ENCODE measurements at places on chromosomes 4 and X. TPM values are rescaled to one million over a fixed set of nuclear protein-coding genes. Genes with fewer than 3 reads are reported as not detected.
A peak's percentile ranks its signal among the peaks of the same experiment; 100 is the strongest.

Gene GABRE
- polyA plus RNA-seq = 3.5 TPM

Gene CACNA1F
- polyA plus RNA-seq = 0.04 TPM

Gene DCAF12L2
- polyA plus RNA-seq = 0.08 TPM

Gene PLK4
- 0.25 TPM for polyA plus RNA-seq

Gene ASB9
- polyA plus RNA-seq = 1.4 TPM

Gene TRIML2
- not detected for polyA plus RNA-seq

Gene FGF2
- polyA plus RNA-seq = 4.1 TPM

Gene HSFX3
- not detected for polyA plus RNA-seq

Gene SHOX
- polyA plus RNA-seq = not detected

Gene PF4V1
- not detected for polyA plus RNA-seq

Gene IL2
- polyA plus RNA-seq = not detected

Gene UNC5C
- polyA plus RNA-seq = 0.23 TPM

- no peak for DNase-seq
Observed at GRCh38 chr4:40197879-40198689, 1.3 kb downstream of the RHOH start.

DNA sequence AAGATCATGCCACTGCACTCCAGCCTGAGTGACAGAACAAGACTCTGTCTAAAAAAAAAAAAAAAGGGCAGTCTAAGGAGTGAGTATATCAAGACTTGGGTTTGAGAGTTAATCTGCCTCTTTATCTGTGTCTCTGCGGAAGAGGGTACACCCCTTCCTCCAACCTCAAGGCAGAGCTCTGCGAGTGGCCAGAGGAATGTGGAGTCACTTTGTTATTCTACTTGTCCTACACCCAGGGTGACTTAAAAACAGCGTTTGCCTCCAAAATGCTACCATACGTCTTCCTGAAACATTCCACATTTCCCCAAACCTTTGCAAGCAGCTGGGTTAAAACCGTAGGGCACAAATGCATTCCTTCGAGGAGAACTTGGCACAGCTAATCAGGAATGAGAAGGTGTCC lies 199.9 kb downstream of the SHOX start:
- no peak for DNase-seq

- no peak for DNase-seq
Observed at GRCh38 chr4:37594099-37594498, 92.1 kb downstream of the RELL1 start.

GRCh38 chr4:73019462-73020047 lies 50.0 kb downstream of the COX18 start:
- DNase-seq = no peak

DNA sequence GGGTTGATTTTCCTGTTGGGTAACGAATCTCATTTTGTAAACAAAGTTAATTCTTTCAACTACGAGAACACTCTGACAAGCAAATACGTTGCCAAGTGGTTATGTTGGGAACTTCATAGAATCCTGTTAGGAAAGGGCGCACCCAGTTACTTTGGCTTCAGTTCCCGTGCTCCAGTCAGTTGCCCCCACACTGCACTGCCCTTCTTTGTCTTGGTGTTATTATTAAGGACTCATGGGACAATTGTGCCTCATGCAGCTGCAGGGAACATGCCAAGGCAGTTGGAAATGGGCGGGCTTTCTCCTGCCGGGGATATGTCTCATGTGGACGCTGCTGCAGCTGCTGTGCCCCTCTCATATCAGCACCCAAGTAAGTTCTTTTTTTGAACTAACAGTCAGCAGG lies 28.9 kb downstream of the OFD1 start:
- peak; percentile 45 for DNase-seq

DNA sequence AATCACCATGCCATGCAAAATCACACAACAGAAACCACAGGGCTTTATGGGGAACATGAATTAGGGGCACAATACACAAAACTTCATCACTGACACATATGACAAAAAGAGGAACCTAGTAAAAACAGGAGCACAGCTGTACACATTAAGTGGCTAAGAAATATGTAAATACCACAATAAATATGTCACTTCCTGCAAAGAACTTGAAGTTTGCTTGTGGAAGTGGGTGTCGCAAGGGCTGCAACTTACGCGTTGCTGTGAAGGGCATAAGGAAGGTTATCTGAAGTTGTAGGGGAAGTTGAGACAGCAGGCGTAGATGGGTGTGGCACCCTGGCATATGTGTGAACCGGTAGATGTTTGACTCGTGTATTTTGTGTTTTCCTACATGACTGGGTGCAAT lies 42.4 kb downstream of the CLCN4 start:
- no peak for DNase-seq

GRCh38 chr4:72553540-72554337 lies 15.3 kb downstream of the ADAMTS3 start:
- no peak for DNase-seq

GRCh38 chr4:54276641-54277430 lies 47.7 kb downstream of the PDGFRA start:
- no peak for DNase-seq

DNA sequence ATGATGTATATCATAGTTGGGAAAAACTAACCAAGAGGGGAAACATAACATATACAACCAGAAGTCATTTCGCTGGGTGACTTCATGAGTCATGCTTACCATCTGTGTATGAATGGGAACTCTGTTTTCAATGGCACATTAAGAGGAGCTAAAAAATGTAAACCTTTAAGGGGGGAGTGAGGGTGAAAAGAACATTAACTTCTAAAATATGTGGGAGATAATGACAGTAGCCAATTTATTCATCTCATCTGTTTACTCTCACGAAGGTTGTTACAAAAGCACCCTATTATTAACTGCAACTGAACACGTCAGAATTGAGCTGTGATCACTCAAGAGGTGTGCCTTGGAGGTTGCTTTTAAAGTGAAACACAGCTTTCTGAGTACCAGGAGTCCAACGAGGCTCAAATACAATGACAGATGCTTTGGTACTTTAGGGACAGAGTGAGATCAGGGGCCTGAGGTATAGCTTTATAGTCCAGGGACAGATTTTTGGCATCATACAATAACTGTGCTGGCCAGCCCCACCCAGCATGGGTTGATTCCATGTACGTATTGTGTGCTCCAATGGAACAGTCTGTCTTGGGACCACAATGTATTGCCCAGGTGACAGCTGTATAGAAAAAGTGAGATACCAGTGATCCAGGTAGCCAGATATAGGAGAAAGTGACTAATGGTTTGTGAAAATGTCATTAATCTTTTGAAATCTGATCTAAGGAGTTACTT lies 107.3 kb downstream of the AMMECR1 start:
- DNase-seq = no peak

GRCh38 chr4:181323061-181323460 lies 920.1 kb upstream of the TENM3 start:
- no peak for DNase-seq

GRCh38 chrX:31070057-31070468 lies 1.8 kb downstream of the FTHL17 start:
- no peak for DNase-seq

- DNase-seq = no peak
Observed at GRCh38 chr4:10186228-10187214, 69.9 kb upstream of the WDR1 start.

GRCh38 chr4:164169591-164169990 lies 584.3 kb upstream of the SMIM31 start:
- no peak for DNase-seq

DNA sequence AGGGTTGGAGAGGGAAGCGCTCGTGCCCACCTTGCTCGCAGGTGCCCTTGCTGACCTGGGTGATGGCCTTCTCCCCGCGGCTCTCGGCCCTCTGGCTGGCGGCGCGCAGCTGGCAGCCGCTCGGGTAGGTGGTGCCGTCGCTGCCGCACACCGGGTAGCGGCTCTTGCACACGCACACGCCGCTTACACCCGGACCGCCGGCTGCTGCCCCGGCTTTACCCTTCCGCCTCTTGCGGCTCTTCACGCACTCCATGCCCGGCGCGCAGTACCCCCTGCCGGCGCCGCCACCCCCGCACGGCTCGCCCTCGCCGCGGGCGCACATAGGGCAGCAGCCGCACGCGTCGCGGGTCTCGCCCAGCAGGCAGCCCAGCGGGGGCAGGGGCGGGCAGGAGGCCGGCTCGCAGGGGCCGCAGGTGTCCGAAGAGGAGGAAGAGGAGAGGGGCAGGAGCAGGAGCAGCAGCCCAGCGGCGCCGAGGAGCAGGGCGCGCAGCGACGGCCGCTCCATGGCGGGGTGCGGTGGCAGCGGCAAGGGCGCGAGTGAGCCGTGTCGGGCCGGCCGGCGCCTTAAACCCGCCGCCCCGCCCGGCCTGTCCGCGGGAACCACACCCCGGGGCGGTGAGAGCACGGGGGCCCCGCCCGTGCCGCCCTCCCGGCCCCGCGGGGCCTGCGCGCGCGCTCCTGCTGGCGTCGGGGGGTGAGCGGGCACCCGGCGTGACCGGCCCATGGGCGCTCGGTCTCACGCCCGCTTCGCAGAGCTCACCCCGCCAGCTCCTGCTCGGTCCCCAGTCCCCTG lies at the start of gene IGFBP7:
Gene IGFBP7 (minus strand): TSS at position 539 of the 793 bp plus-strand sequence. CDS start 34 bp downstream, at position 505.
- DNase-seq = peak; percentile 83

- no peak for DNase-seq
Observed at GRCh38 chrX:103722505-103722904, 11.8 kb downstream of the TMEM31 start.

GRCh38 chrX:24231131-24231540 lies 81.6 kb downstream of the ZFX start:
- peak; percentile 17 for DNase-seq

DNA sequence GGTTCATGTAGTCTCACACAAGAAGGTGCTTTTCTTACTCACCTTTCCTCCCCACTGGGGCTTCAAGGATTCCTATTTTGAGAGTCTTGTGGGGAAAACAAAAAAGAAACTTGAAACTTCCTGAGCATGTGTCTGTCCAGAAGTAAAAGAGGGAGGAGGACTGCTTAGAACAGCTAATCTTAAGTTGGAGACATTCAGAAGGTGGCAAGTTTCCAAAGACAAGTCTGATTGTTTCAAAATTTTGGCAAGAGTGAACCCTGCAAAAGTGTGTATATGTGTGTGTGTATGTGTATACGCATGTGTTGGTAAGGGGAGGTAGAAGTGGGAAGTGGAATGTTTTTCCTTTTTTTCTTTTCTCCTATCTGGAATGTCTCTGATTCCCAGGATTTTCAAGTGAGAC lies 189.0 kb upstream of the FRMPD4 start:
- DNase-seq = no peak

DNA sequence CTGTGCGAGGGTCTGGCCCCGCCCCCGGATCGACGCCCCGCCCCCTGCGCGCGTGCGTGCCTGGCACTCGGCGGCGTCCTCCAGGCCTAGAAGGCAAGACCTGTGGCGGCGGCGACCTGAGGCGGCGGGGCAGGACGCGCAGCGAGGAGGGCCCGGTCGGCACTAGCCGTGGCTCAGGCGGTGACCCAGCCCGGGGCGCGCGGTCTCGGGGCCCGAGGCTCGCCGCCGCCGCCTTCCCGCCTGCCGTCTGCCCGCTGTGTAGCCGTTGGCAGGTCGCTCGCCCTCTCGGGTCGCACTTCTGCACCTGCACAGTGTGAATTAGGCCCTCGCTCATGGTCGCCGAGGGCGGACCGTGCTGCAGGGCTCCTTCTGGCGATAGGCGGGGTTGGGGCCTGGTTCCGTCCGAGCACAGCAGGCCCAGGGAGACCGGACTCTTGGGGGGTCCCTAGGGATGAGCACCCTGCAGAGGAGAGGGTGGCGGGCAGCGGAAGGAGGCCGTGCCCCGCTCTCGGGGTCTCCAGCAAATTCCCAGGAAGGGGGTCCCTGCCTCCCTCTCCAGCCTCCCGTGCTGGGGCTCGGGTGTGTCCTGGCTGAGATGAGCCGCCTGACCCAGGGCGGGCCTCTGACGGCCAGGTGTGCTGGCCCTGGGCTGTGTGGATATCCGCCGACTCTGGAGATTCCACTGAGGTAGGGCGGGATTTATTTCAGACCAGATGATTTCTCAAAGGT lies 557 bp upstream of the FAM53A start:
- DNase-seq = no peak

DNA sequence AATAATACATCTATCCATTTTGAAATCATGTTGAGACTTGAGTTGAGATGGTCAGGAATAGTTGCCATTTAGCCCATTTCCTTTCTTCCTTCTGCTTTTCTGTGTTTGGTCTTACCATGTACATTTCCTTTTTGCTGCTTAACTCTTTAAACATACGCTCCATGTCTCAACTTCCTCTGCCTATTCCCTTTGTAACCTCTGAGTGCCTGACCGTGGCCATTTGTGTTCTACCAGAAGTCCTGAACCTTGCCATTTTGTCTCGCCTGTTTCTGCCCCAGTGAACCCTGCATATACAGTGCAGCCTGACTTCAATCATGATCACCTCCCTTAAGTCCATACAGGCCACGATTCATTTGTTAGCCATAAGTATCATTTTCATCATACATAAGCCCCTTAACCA lies 169.0 kb downstream of the RAPGEF2 start:
- DNase-seq = no peak

GRCh38 chr4:188246488-188246887 lies 107.2 kb downstream of the TRIML1 start:
- no peak for DNase-seq

- DNase-seq = no peak
Observed at GRCh38 chr4:41796545-41797210, 48.2 kb upstream of the PHOX2B start.

DNA sequence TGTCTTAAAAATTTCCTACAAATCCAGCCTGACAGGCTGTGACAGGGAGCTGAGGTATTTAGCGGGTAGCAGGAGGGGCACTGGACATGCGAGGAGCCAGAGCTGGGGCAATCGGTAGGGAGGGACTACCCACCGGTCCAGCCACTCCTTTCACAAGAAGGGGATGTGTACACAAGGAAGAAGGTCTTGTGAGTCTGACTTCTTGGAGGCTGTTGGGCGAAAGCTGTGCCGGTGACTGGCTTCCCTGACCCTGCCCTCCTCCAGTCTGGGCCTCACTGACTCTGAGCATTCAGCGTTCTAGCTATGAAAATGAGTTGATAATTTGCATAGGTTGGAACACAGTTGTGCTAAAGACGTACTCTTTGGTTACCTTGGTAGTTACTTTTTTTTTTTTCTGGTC lies 12.7 kb upstream of the CXCL8 start:
- DNase-seq = no peak

Measured in heart left ventricle (tissue), 16 donors.